IMR-90 (cell line): ENCODE measurements at places on chromosomes 3 and 15. TPM values are rescaled to one million over a fixed set of nuclear protein-coding genes. Genes with fewer than 3 reads are reported as not detected.

The SLC24A5 gene
- not detected in 2 replicates for total RNA-seq

The PROS1 gene
- total RNA-seq = 1.6 and 2.5 TPM in 2 replicates

The MESP2 gene
- 0.18 and 0.28 TPM in 2 replicates for total RNA-seq

The HIGD2B gene
- total RNA-seq = not detected in 2 replicates

The CNTN3 gene
- 3.3 and 3.6 TPM in 2 replicates for total RNA-seq

The GOLGA8M gene
- under 0.01 TPM in 1 of 2 replicates, not detected in the other for total RNA-seq

The CYP11A1 gene
- 0.18 and 0.28 TPM in 2 replicates for total RNA-seq

The FLNB gene
- total RNA-seq = 124 and 136 TPM in 2 replicates

The P3H2 gene
- 54.7 and 74.4 TPM in 2 replicates for total RNA-seq

The SLC9C1 gene
- total RNA-seq = not detected in 2 replicates

The MESD gene
- 10.0 and 15.3 TPM in 2 replicates for total RNA-seq

The TEX9 gene
- total RNA-seq = 1.4 and 2.5 TPM in 2 replicates

The COPS2 gene
- 75.6 and 103 TPM in 2 replicates for total RNA-seq

The ARPP21 gene
- not detected in 2 replicates for total RNA-seq

The AADAC gene
- not detected in 2 replicates for total RNA-seq

The TPRG1 gene
- total RNA-seq = 0.56 TPM in 1 of 2 replicates, not detected in the other

The ADCY5 gene
- 0.18 and 0.56 TPM in 2 replicates for total RNA-seq

The PEX11A gene
- total RNA-seq = 7.8 and 10.2 TPM in 2 replicates

The RTP3 gene
- total RNA-seq = 0.18 TPM in 1 of 2 replicates, not detected in the other

The CPA3 gene
- 0.28 TPM in 1 of 2 replicates, not detected in the other for total RNA-seq

The OR5K3 gene
- total RNA-seq = not detected in 2 replicates

The SLC51B gene
- total RNA-seq = not detected in 2 replicates

The ANKUB1 gene
- total RNA-seq = not detected in 2 replicates

The MNS1 gene
- 0.36 and 0.83 TPM in 2 replicates for total RNA-seq

The NR2E3 gene
- under 0.01 and 0.56 TPM in 2 replicates for total RNA-seq

The STRIT1 gene
- not detected in 2 replicates for total RNA-seq

The CLDN16 gene
- total RNA-seq = under 0.01 TPM in 2 replicates

The BAHD1 gene
- 3.0 and 3.6 TPM in 2 replicates for total RNA-seq

The NRROS gene
- total RNA-seq = under 0.01 TPM in 1 of 2 replicates, not detected in the other

The CPLX3 gene
- total RNA-seq = not detected in 2 replicates

The CAND2 gene
- 2.5 and 2.9 TPM in 2 replicates for total RNA-seq

The TGM5 gene
- total RNA-seq = not detected in 2 replicates

The PPM1L gene
- total RNA-seq = 0.18 and 0.28 TPM in 2 replicates

The STXBP5L gene
- total RNA-seq = not detected in 2 replicates

The PPARG gene
- total RNA-seq = 21.9 and 23.8 TPM in 2 replicates

The KIF23 gene
- total RNA-seq = 56.1 and 70.5 TPM in 2 replicates

The GHRL gene
- not detected in 2 replicates for total RNA-seq

The SCAMP5 gene
- 0.36 and 0.56 TPM in 2 replicates for total RNA-seq

The IFT80 gene
- total RNA-seq = 16.8 and 36.9 TPM in 2 replicates

The KLHDC8B gene
- total RNA-seq = 16.1 and 16.5 TPM in 2 replicates

The ASB14 gene
- not detected in 2 replicates for total RNA-seq

The IQCF5 gene
- total RNA-seq = not detected in 2 replicates

The SLC38A3 gene
- total RNA-seq = 0.36 TPM in 1 of 2 replicates, not detected in the other

The CTXN2 gene
- total RNA-seq = not detected in 2 replicates

The SLC33A1 gene
- total RNA-seq = 32.4 and 34.4 TPM in 2 replicates

The ZPLD1 gene
- total RNA-seq = under 0.01 TPM in 2 replicates

The KNG1 gene
- not detected in 2 replicates for total RNA-seq

The IL16 gene
- under 0.01 and 0.18 TPM in 2 replicates for total RNA-seq
